ENCODE measurements at places on chromosomes 3 and 15.

- no peak for DNase-seq
Measured at GRCh38 chr3:152499791-152500385, 231.2 kb downstream of the MBNL1 start.

GRCh38 chr3:55620351-55621025 is 133.4 kb upstream of the WNT5A start:
- no peak for DNase-seq

- DNase-seq, result no peak
Measured at GRCh38 chr3:134064081-134064480, 34.4 kb upstream of the SLCO2A1 start.

DNA sequence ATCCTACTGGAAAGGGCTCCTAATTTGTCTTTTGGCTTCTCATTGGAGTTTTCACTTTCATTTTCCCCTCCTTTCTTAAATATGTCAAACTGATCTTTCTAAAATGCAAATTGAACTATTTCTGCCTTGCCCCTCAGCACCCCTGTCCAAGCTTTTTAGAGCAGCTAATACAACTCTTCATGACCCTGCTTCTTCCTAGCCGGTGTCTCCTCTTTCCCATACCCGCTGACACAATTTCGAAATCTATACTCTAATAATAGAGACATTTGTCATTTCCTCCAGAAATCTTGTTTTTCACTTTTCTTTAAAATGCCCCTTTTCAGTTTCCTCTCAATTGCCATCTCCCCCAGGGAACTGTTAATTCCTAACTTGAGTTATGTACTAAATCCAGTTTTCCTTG is 2.9 kb upstream of the EPHA3 start:
- DNase-seq, result no peak

- DNase-seq, result no peak
Measured at GRCh38 chr3:53733446-53733845, 112.8 kb downstream of the CHDH start.

DNA sequence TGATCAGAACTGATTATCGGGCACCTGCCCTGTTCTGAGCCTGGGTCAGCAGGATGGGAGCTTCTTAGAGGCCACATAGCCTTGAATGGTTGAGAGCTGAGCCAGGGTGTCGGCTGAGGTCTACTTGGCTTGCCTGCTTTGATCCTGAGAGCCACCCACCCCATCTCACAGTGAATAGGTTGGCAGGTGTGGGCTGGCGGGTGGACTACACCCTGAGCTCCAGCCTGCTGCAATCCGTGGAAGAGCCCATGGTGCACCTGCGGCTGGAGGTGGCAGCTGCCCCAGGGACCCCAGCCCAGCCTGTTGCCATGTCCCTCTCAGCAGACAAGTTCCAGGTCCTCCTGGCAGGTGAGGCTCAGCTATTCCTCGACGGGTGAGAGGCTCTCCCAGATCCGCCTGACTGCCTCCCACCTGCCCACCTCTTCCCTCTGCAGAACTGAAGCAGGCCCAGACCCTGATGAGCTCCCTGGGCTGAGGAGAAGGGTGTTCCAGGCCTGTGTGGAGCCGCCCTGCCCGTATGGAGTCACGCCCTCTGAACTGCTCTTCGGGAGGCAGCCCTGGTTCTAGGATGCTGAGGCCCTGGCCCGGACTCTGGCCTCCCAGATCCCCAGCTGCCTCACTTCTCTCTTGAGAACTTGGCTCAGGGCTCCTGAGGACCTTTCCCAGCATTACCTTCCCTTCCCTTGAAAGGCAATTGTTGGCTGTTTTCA is 3.8 kb downstream of the COMMD4 start:
- no peak for DNase-seq

GRCh38 chr15:101560722-101561583 is 71.4 kb upstream of the PCSK6 start:
- no peak for DNase-seq

GRCh38 chr15:44075535-44075934 is 119.5 kb downstream of the FRMD5 start:
- no peak for DNase-seq

All from stimulated activated CD8-positive, alpha-beta memory T cell treated with anti-CD3 and anti-CD28 coated beads, Interleukin-4, amount 100 ng/mL, for 4 hours (primary cell).